ENCODE measurements at places on chromosomes 7 and 10.

DNA sequence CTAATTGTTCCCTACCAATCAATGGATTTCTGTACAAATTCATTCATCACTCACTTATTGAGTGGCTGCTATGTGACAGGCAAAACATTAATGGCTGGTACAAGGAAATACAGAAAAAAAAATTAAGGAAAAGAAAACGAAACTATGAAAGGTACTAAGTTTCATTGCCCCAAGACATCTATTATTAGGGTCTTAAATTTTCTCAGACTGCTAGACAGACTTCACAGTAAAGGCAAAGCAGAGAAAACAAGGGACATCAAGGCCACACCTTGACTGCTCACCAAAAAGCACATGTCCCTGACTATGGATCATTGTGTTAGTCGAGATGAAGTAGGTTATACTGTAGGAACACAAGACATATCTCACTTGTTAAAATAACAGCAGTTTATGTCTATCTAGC lies 36.5 kb downstream of the DGKI start:
- DNase-seq: no peak

DNA sequence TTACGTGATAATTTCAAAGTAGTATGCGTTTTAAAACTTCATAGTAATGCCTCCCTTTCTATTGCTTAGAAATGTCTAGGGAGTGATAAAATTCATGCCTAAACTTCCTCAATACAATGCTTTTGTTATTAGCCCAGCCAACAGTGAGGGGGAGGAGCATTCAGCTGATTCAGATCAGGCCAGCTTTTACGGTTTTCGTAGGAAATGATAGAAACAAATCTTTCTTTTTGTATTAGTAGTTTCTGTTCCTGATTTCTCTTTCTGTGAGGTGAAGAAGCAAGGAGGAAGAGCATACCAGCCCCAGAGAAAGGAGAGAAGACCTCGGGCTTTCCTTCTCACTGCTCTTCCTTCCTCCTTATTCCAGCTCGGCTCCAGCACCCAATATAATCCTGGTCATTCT lies 35.2 kb upstream of the ITPRID1 start:
- DNase-seq: no peak

- DNase-seq: no peak
These were observed 146.9 kb downstream of the MAD1L1 start for GRCh38 chr7:2085804-2086203.

DNA sequence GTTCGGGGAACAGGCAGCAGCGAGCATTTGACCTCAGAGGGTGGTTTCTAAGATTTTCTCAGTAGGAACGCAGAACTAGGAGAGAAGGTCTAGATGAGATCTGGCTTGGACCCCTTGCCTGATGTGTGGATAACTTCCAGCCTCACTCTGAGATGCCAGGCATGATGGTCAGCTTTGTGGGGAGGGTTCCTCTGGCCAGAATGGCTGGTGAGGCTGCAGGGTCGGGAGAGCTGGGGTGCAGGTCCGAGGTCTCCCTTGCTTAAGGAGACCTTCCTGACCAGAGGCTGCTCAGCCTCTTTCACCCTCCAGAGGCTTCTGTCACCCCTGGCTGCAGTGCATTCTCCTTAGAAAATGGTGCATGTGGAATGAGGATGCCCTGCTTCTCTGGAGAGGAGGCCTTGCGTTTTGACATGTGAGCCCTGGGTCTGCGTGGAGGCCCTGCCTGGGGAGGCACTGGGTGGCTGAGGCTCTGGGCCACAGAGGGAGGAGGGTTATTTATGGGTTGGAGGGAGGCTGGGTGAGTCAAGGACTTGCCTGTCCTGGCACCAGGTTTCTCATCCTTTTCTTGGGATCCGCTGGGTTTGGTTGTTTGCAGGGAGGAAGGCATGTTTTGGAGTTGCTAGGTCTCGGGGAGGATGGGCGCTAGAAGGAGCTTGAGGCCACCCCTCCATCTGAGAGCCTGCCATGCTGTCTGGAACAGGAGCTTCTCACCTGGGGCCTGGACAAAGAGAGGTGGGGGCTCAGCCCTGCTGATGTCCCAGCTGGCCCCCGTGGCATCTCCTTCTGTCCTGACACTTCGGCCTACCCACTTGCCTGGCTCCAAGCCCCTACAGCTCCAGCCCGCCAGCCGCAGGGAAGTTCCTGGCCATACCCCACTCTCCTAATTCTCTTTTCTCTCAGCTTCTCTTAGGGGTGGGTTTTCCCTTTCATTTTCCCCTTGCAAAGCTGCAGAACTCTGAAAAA lies 3.9 kb downstream of the FAM241B start:
- no peak for DNase-seq

DNA sequence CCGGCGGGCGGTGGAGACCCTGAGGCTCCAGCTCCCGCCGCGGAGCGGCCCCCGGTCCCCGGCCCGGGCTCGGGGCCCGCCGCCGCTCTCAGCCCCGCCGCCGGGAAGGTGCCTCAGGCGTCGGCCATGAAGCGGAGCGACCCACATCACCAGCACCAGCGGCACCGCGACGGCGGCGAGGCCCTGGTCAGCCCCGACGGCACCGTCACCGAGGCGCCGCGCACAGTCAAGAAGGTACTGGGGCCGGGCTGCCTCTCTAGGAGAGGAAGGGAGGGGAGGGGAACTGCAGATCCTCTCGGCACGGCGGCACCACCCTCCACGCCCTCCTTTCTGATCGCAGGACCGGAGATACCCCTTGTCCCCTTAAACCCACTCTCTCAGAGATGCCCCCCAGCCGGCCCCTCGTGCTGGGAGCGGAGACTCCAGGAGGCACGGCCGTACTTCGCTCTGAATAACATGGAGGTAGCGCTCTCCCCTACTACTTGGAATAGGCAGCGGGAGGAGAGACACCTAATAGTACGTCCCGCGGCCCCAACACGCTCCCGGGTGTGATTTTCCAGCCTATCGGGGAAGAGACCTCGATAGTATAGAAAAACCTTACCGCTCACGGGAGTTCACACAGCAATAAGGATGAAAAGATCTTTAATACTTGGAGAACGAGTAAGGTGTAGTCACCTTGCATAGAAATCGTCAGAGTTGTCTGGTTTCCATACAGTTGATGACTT lies 538 bp downstream of the AHCYL2 start:
- peak; percentile 47 for DNase-seq

GRCh38 chr7:33448035-33448434 lies 318.7 kb downstream of the BBS9 start:
- no peak for DNase-seq

DNA sequence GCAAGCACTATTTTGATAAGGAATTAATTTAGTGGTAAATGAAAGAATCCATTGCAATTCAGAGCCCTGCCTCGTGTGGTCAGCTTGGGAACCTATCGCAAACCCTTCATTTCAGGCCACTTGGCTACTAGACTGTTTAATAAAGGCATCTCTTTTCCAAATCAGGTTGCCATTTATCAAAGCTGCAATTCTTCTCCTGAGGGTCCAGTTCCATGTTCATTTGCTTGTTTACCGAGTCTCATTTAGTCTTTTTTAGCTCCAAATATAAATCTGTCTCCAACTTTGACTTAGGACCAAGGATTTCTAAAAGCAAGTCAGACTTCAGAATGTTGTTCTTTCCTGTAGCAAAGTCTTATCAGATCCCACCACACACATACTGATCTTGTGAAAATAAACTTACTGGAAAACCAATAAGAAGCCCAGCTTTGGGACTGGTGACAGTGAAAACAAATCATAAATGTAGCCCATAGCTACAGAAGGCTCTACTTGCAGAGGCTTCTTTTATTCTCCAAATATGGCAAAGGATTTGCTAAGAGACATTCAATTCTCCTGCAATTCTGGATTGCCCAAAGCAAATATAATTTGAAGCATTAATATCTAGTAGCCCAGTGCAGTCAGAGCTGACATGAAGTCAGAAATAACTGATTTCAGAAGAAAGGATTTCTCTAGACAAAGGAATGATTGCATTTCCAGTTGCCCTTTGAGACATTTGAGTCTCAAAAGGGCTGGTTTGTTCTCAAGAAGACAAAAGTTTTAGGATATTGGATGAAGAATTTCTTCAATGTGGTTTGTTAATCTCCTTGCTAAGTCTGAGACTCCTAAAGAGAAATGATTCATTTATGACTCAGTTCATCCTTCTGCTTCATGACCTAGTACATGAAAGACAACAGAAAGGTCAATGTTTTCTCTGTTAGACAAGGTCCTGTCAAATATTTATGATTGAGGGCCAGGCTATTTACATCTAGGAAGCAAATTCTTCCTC lies 28.0 kb downstream of the PPP1R3C start:
- DNase-seq: no peak

DNA sequence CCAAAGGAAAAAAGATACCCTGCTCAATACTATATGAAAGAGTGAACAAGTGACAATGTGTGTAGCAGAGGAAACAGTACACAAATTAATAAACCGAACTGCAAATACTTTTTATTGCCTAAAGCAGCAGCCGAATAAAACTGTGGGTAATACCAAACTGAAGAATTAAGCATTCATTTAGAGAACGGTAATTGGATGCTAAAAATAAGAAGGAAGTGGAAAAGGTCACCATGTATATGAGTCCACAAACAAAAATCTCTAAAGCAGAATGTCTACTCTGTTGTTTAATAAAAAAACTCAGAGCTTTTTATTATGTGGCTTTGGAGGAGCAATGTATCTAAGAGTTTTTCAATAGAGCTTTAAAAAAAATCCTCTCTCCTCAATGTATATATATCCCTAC lies 87.9 kb downstream of the ETV1 start:
- DNase-seq: no peak

- DNase-seq: no peak
These were observed 259.7 kb downstream of the DNAJB6 start for GRCh38 chr7:157596471-157596870.

GRCh38 chr7:103680161-103681144 lies 234.4 kb upstream of the SLC26A5 start:
- no peak for DNase-seq

- peak; percentile 49 for DNase-seq
These were observed 36.2 kb upstream of the GTF2IRD1 start for GRCh38 chr7:74417419-74417971.

- no peak for DNase-seq
These were observed 20.5 kb upstream of the FZD1 start for GRCh38 chr7:91243591-91244301.

- DNase-seq: no peak
These were observed 12.1 kb upstream of the BHLHA15 start for GRCh38 chr7:98199131-98199530.

DNA sequence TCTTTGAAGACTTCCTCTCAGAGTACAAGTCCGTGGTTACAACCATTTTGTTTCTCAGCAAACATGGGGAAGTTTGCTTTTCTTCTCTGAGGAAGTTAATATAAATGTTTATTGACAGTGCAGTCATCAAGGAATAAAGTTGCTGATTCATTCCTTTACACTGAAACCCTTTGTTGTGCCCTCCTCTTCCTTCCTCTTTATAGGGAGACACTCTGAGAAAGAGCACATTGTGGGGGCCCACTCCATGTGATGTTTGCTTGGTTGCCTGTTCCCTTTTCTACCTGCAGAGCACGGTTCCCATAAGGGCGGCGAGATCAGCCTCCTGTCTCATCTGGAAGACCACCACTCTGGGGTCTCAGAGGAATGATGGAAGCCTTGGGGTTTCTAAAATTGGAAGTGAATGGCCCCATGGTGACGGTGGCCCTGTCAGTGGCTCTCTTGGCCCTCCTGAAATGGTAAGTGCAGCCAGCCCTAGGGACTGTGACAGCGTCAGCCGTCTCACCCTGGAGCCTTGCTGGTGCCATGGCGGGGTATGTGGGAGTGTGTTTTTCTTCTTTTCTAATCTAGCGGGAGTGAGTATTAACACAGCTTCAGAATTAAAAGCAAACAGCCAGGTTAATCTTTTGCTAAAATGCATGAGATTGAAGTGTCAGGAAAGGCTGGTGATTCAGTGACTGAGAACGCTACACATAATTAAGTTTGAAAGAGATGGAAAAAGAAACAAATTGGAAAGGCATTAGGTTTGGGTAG lies at the start of gene TBXAS1:
Gene TBXAS1, plus strand, starts transcription at position 240 of the 750 bp plus-strand sequence. Its CDS starts 127 bp downstream, at position 367.
- no peak for DNase-seq

GRCh38 chr10:67141300-67141699 lies 215.5 kb downstream of the LRRTM3 start:
- no peak for DNase-seq

Measured in activated gamma-delta T cell treated with Interleukin-2 at 50 U/mL for 16 hours (primary cell).